ENCODE measurements at places on chromosomes 3 and 15. TPM values are rescaled to one million over a fixed set of nuclear protein-coding genes. Genes with fewer than 3 reads are reported as not detected.

ECE2 gene
- not detected for total RNA-seq

- DNase-seq: no peak
- H3K27me3 ChIP-seq: no peaks in the 10 kb centered on the region
- no peaks in the 10 kb centered on the region for H3K36me3 ChIP-seq
- no peaks in the 10 kb centered on the region for H3K4me1 ChIP-seq
- no peak overlapping the region for H3K27ac ChIP-seq
Measured at GRCh38 chr3:168596175-168596823, 500.6 kb upstream of the GOLIM4 start.

DNA sequence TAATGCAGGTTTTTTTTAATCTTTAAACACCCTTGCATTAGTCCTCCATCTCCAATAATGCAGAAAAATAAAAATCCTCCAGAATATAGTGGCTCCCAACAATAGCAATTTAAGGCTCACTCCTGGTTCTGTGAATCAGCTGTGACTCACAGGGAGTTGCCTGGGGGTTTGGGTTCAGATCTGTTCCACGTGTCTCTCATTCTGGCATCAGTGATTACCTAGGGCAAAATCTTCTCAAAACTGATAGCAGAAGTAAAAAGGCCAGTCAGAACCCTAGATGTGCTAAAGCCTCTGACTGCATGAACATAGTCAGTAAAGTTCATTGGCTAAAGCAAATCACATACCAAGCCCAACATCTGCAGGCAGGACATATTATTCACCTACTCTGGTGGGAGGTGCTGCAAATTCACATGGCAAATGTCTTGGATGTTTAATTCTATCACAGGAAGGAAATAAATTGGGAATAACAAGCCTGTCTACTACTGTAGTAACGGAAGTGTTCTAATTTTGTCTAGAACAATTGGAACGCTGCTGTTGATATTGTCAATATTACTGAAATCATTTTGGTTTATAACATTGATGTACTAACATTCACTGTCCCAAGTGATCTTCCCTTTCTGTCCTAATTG is 364.1 kb upstream of the CNTN4 start:
- H3K4me3 ChIP-seq: no peak overlapping the region
- no peaks in the 10 kb centered on the region for H3K4me1 ChIP-seq
- no peak for DNase-seq
- no peaks in the 10 kb centered on the region for H3K27me3 ChIP-seq
- no peak overlapping the region for H3K27ac ChIP-seq

CCDC54 gene
- total RNA-seq: 0.33 TPM

P2RY1 gene
- total RNA-seq: 1.2 TPM

- H3K36me3 ChIP-seq: no peaks in the 10 kb centered on the region
- H3K4me1 ChIP-seq: no peaks in the 10 kb centered on the region
- H3K27ac ChIP-seq: no peak overlapping the region
- DNase-seq: no peak
Measured at GRCh38 chr3:153246331-153246730, 84.3 kb downstream of the RAP2B start.

HACL1 gene
- total RNA-seq: 40.3 TPM

GRCh38 chr3:193354423-193354822 is 24.1 kb downstream of the ATP13A5 start:
- H3K4me3 ChIP-seq: no peak overlapping the region
- no peaks in the 10 kb centered on the region for H3K36me3 ChIP-seq
- DNase-seq: no peak
- no peak overlapping the region for H3K27ac ChIP-seq
- H3K4me1 ChIP-seq: no peaks in the 10 kb centered on the region
- no peaks in the 10 kb centered on the region for H3K27me3 ChIP-seq

DNA sequence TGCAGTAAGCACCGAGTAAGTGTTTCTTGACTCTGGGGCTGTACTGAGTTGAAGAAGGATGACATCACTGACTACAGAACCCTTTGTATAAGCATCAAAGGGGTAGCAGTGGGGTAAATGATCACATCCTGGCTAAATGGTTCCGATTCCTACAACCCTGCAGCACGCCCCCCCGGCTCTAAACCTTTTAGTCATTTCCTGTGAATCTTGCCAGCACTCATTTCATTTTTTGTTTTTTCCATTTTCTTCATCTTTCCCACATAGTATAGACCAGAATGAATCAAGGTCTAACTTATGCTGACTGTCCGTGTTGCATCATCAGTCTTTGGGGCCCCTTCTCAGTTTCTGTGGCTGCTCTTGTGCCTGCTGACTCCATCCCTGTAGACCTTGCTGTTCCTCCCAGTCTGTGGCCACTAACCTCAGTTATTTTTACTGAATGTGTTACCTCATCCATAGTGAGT is 383.1 kb upstream of the TPRG1 start:
- H3K4me3 ChIP-seq: no peak overlapping the region
- no peak for DNase-seq
- H3K4me1 ChIP-seq: no peaks in the 10 kb centered on the region
- no peak overlapping the region for H3K27ac ChIP-seq
- no peaks in the 10 kb centered on the region for H3K27me3 ChIP-seq

- H3K4me1 ChIP-seq: no peaks in the 10 kb centered on the region
- no peak for DNase-seq
- no peak overlapping the region for H3K4me3 ChIP-seq
- H3K27me3 ChIP-seq: no peaks in the 10 kb centered on the region
Measured at GRCh38 chr15:39409876-39410530, 170.9 kb upstream of the THBS1 start.

- H3K36me3 ChIP-seq: no peaks in the 10 kb centered on the region
- no peaks in the 10 kb centered on the region for H3K27me3 ChIP-seq
- DNase-seq: no peak
- no peak overlapping the region for H3K27ac ChIP-seq
Measured at GRCh38 chr3:181630853-181631252, 80.9 kb upstream of the SOX2 start.

GRCh38 chr15:95519887-95520286 is 810.6 kb upstream of the NR2F2 start:
- DNase-seq: no peak
- no peaks in the 10 kb centered on the region for H3K36me3 ChIP-seq
- H3K27me3 ChIP-seq: no peaks in the 10 kb centered on the region
- no peak overlapping the region for H3K27ac ChIP-seq

ADGRG7 gene
- not detected for total RNA-seq

- H3K4me1 ChIP-seq: no peaks in the 10 kb centered on the region
- H3K27ac ChIP-seq: no peak overlapping the region
- no peak for DNase-seq
- no peaks in the 10 kb centered on the region for H3K27me3 ChIP-seq
- H3K36me3 ChIP-seq: no peaks in the 10 kb centered on the region
- no peak overlapping the region for H3K4me3 ChIP-seq
Measured at GRCh38 chr3:105722943-105723556, 145.8 kb downstream of the CBLB start.

GRCh38 chr3:127715532-127715931 is 42.8 kb downstream of the ABTB1 start:
- H3K36me3 ChIP-seq: no peaks in the 10 kb centered on the region
- no peak for DNase-seq
- no peaks in the 10 kb centered on the region for H3K4me1 ChIP-seq
- H3K4me3 ChIP-seq: no peak overlapping the region
- no peak overlapping the region for H3K27ac ChIP-seq

DNA sequence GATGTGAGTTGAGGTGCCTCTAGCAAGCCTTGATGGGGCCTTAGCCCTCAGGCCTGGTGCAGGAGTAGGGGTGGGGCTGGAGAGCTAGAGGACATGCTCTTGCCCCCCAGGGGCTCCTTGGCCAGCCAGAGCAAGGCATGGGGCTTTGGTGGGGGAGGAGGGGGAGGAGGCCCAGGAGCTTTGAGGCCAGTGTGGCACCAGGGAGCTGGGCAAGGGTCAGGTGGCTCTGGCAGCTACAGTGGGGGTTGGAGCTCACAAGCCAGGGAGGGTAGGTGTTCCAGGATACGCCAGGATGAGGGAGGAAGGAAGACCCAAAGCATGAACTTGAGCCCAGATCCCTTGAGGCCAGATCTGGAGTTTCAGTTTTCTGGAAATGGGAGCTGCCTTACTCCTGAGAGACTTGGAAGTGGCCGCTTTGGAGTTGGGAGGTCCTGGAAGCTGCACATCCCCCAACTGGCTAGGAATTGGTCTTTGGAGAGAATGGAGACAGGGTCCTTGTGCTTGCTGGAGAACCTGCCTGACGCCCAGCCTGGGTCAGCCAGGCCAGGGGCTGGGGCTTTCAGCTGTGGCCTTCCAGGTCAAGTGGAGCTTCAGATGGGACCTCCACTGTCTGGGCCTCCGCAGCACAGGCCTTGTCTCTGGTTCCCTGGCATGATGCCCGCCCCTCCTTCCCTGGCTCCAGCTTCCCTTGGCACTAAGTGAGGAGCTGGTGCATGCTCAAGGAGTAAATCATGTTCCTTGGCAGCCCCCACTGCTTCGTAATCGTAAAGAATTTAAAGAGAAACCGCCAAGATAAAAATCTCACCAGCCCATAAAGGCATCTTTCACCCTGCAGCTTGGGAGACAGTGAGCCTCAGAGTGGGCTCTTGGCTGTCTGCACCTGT is 8.7 kb downstream of the SEMA3F start:
- no peak overlapping the region for H3K4me3 ChIP-seq
- DNase-seq: peak; percentile 89
- H3K4me1 ChIP-seq: peaks cover 25% of the 10 kb centered on the region
- H3K36me3 ChIP-seq: no peaks in the 10 kb centered on the region

- H3K27me3 ChIP-seq: no peaks in the 10 kb centered on the region
- H3K4me3 ChIP-seq: no peak overlapping the region
- H3K36me3 ChIP-seq: no peaks in the 10 kb centered on the region
- no peak overlapping the region for H3K27ac ChIP-seq
- H3K4me1 ChIP-seq: no peaks in the 10 kb centered on the region
Measured at GRCh38 chr15:66133247-66133885, 120.2 kb downstream of the MEGF11 start.

ZIC1 gene
- 2.0 TPM for total RNA-seq

GRCh38 chr3:16813336-16813735 is 71.4 kb upstream of the PLCL2 start:
- no peaks in the 10 kb centered on the region for H3K27me3 ChIP-seq
- H3K27ac ChIP-seq: no peak overlapping the region
- no peaks in the 10 kb centered on the region for H3K36me3 ChIP-seq
- H3K4me1 ChIP-seq: no peaks in the 10 kb centered on the region

ACY1 gene
- total RNA-seq: 49.2 TPM

DNA sequence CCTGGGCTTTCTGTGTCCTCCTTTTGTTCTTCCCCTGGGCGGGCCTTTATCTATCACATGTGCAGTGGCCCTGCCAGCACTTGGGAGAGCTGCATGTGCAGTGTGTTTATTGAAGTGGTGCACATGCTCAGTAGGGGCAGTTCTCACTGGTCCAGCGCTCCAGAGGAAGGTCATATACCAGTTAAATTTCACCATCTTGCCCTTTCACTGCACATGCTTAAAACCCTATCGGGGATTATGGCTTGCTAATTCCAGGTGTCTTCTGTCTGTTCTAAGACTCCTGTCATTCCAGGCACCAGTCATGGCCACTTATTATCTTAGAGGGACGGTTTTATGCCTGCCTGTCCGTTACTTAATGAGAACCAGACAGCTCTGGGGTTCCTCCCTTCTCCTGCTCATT is 52.2 kb downstream of the ROPN1B start:
- no peaks in the 10 kb centered on the region for H3K27me3 ChIP-seq
- DNase-seq: no peak
- no peak overlapping the region for H3K4me3 ChIP-seq
- H3K36me3 ChIP-seq: no peaks in the 10 kb centered on the region
- no peak overlapping the region for H3K27ac ChIP-seq

DNA sequence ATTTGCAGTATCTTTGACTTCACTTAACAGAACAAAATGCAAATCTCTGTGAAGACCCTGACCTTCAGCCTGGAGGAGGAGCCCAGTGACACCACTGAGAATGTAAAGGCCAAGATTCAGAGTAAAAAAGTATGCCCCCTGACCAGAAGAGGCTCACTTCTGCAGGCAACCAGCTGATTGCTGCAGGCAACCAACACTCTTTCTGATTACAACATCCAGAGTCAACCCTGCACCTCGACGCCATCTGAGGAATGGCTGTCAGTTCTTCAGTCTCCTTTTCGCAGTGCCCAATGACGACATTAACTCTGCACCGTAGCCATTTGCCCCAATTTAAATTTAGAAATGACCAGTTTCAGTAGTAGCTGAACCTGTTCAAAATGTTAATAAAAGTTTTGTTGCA is 14.9 kb downstream of the ATP13A3 start:
- DNase-seq: no peak
- H3K36me3 ChIP-seq: no peaks in the 10 kb centered on the region
- H3K4me1 ChIP-seq: no peaks in the 10 kb centered on the region
- H3K27me3 ChIP-seq: no peaks in the 10 kb centered on the region

SUSD5 gene
- 4.2 TPM for total RNA-seq

KLHL6 gene
- total RNA-seq: 7.9 TPM

ITGB5 gene
- total RNA-seq: 286 TPM

GOLGA8N gene
- 12.1 TPM for total RNA-seq

PARL gene
- total RNA-seq: 53.6 TPM

GRCh38 chr3:169362301-169362700 is 301.2 kb downstream of the MECOM start:
- H3K4me3 ChIP-seq: no peak overlapping the region
- no peaks in the 10 kb centered on the region for H3K27me3 ChIP-seq
- no peaks in the 10 kb centered on the region for H3K36me3 ChIP-seq
- no peaks in the 10 kb centered on the region for H3K4me1 ChIP-seq

DNA sequence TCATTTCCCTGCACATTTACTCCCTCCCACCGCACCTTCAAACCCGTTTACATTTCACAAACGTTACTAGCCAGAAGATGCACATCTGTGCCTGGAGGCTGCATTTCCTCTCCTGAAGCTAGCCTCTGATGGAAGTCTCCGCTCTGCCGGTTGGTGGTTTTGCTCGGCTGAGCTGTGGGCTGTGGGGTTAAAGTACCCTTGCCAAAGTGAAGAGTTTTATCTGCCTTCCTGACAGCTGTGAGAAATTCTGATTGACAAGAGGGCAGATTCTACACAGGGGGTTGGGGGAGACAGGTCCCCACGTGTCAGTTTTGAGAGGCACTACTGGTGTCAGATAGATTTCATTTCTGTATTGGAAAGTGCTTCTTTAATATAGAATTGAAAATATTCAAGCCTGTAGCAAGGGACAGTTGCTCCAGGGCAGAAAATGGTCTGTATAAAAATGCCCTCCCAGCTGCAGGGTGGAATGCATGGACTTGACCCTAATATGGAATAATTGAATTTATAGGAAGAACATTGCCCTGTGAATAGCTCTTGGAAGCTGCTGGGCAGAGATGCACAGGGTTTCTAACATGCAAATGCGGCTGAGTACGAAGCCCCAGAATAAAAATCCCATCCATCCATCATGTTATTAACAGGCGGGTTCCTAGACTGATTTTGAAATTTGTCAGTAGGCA is 201.1 kb upstream of the RGMA start:
- H3K4me3 ChIP-seq: no peak overlapping the region
- no peaks in the 10 kb centered on the region for H3K36me3 ChIP-seq
- no peak overlapping the region for H3K27ac ChIP-seq
- no peaks in the 10 kb centered on the region for H3K4me1 ChIP-seq

SLC38A3 gene
- not detected for total RNA-seq

DNA sequence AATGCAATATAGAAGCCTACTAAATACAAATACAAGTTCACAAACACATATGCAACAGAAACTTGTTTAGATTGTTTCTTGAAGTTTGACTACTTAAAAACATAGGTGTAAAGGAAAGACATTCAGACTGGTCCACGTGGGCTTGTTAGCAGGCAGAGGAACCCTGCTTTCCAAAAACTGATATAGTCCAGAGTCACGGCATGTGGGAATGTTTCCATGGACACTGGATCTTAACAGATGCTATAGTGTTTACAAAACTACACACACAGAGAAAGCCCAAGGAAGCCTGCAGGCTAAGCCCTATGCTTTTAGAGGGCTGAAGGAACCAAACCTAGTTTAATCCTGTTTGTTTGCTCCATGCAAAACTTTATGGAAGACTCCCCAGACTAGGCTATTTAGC is 45.2 kb upstream of the LRRC58 start:
- H3K36me3 ChIP-seq: peaks cover 9% of the 10 kb centered on the region
- no peaks in the 10 kb centered on the region for H3K27me3 ChIP-seq
- H3K4me1 ChIP-seq: no peaks in the 10 kb centered on the region
- H3K27ac ChIP-seq: no peak overlapping the region
- no peak for DNase-seq
- no peak overlapping the region for H3K4me3 ChIP-seq

Measured in breast epithelium (tissue), 4 donors.